Astrocyte of the cerebellum (primary cell): ENCODE measurements at places on chromosomes 7 and 10.

- no peak for DNase-seq
These were observed 201.6 kb downstream of the TAX1BP1 start for GRCh38 chr7:27941522-27941921.

GRCh38 chr10:76175533-76176165 lies 744.2 kb downstream of the LRMDA start:
- no peak for DNase-seq

DNA sequence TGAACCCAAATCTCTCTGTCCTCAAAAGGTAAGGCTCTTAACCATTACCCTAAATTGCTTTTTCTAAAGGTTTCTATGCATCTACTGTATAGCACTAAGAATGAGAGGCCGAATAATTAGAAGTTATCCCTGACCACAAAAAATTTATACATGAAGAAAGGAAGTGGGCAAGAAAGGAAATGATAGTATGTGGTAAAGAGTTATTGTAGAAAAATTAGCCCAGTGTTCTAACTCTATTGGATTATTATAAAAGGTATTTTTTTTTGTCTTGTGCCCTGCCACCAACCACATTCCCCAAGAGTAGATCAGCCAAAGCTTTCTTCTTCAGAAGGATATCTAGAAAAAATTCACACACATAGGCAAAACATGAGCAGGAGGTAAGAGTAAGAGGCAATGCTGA lies 45.4 kb downstream of the DKK1 start:
- DNase-seq, result no peak

GRCh38 chr7:134750083-134751062 lies 29.1 kb upstream of the CALD1 start:
- DNase-seq, result no peak

- no peak for DNase-seq
These were observed 2.1 kb downstream of the ADD3 start for GRCh38 chr10:110009736-110010475.

- DNase-seq, result no peak
These were observed 6.9 kb upstream of the CAV2 start for GRCh38 chr7:116492654-116493109.

- peak; percentile 92 for DNase-seq
These were observed 21.0 kb upstream of the LRRC17 start for GRCh38 chr7:102891693-102892261.

GRCh38 chr7:30923009-30923773 lies 11.5 kb downstream of the AQP1 start:
- no peak for DNase-seq

DNA sequence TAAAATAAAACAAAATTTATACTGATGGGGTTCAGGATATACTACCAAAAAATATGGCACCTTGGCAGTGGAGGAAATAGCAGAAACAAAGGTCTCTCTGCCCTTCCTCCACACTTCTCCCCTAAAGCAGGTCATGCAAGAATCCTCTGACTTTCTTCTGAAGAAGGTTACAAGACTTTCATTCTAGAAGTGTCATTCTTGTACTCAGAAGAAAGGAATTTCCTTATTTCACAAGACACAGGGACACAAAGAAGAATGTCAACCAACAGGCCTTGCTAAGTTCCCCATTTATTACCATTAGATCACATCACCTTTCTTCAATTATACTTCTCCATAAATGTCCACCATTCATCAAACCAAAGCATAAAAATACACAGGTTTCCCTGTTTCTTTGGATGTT lies 470.2 kb downstream of the PAXIP1 start:
- no peak for DNase-seq

- peak; percentile 40 for DNase-seq
These were observed 45.0 kb upstream of the STK17A start for GRCh38 chr7:43537765-43538403.

DNA sequence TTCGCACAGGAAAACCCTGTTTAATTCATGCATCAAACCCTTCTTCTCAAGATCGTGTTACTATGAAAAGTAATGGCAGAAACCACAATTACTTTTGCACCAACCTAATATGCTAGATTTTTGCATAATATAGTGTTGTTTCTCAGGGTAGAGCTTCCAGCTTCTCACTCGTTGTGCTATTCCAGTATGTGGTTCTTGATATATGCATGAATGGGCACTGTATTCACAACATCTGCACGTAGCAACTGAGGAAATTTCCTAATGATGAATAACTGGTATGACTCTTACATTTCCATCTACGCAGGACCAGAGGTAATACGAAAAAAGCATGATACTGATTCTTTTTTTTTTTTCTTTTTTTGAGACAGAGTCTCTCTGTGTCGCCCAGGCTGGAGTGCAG lies 326.6 kb upstream of the GALNT17 start:
- DNase-seq, result peak; percentile 27

- no peak for DNase-seq
These were observed 1.9 kb downstream of the COL1A2 start for GRCh38 chr7:94396596-94396995.

GRCh38 chr10:78868861-78869260 lies 199.9 kb upstream of the ZMIZ1 start:
- no peak for DNase-seq

GRCh38 chr10:97270523-97271154 lies 21.8 kb downstream of the ARHGAP19 start:
- DNase-seq, result no peak

GRCh38 chr10:121838149-121838548 lies 89.7 kb downstream of the ATE1 start:
- DNase-seq, result no peak

- DNase-seq, result no peak
These were observed 92.8 kb upstream of the TMEM168 start for GRCh38 chr7:112882991-112883390.

- no peak for DNase-seq
These were observed 102.0 kb upstream of the GLI3 start for GRCh38 chr7:42338916-42339540.

DNA sequence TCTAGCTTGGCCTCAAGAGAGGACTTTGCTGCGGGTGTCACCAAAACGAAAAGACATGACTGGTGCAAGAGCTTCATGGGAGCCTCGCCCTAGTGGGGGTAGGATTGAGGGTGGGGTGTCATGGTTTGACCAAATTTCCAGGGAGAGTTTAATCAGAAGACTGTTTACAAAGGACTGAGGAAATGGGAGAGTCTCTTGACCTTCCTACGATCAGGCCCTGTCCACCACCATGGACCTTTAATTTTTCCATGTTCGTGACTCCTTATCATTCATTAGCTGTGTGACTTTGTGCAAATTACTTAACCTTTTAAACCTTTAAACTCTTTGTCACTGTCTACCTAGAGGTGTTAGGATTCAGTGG lies 23.0 kb downstream of the AKR1E2 start:
- DNase-seq, result no peak

DNA sequence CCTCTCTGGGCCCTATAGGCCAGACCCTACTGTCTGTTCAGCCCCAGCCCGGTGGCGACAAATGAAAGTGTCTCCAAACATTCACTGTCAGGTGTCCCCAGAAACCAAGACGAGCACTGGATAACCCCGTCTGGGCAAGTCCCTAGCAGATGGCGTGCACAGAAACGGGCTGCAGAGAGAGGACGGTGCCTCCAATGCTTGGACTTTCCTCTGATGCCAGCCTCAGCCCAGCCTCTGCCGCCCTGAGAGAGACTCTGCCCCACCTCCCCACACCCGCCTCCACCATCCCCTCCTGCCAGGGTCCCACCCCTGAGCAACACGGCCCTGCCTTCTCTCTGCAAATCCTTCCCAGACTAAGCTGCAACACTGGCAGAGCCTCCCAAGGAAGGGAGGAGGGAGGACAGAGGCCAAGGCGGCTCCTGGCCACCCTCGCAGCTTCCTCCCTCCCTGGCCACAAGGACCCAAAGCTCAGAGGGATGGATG lies 7.4 kb upstream of the LFNG start:
- DNase-seq, result no peak

- no peak for DNase-seq
These were observed 34.8 kb upstream of the CARD11 start for GRCh38 chr7:3078514-3078913.

DNA sequence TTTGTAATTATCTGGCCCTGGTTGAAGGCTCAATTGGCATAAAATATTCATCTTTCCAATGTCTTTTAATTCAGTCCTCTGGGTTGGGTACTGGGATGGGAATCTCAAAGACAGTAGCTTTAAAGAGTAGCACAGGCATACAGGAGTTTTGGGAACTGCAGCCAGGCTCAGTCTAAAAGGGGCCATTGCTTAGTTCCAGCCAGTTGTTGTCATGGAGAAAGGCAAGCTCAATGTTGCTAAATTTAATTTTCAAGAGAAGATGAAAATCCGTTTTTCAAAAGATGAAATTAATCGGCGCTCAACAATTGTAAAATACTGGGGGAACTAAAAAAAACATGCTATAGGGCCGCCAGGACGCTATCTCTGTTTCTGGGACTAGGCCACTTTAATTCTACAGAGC lies 375.1 kb downstream of the PHTF2 start:
- no peak for DNase-seq

DNA sequence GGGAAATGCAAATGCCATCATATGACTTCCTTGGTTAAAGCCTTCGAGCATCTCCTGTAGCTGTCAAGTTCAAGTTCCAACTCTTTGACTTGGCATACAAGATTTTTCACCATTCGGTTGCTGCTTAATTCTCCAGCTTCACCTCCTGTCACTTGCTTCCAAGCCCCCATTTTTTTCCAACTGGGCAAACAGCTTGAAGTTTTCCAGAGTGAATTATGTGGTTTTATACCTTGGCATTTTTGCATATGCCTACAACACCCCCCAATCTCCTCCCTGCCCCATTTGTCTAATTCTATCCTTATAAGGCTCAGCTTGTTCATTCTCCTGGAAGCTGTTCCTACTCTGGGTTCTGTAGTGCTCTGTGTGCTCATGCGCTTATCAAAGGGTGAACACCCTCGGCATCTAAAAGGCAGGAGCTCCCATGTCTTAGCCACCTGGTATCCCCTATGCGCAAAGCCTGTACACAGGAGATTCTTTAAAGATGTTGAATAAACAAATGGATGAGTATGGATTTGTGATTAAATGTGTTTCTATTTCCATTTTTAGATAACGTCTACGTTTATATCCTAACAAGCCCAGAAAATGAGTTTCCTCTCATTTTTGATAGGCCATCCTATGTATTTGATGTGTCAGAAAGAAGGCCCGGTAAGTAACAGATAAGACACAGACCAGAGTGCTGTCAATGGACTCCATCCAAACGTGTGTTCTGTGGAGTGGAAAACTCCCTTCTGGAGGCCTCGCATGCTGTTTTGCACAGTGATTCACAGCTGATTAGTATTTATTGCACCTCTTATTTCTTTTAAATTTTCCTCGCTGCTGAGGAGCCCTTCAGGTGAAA lies 52.5 kb downstream of the CDHR3 start:
- DNase-seq, result no peak

DNA sequence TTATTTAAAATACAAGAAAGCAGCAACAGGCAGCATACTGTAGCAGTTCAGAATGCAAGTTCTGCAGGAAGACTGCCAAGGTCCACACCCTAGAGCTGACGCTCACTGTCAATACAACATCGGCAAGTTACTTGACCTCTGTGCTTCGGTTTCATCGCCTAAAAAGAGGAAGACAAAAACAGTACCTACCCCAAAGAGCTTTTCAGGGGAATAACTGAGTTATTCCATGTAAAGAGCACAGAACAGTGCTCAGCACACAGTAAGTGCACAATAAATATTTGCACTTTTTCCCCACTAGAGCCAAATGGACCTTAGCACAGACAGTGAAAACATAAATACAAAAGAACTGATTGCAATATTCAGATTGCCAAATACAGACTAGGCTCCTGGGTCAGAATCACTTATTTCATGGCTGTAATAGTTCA lies 88.6 kb downstream of the USP6NL start:
- no peak for DNase-seq

DNA sequence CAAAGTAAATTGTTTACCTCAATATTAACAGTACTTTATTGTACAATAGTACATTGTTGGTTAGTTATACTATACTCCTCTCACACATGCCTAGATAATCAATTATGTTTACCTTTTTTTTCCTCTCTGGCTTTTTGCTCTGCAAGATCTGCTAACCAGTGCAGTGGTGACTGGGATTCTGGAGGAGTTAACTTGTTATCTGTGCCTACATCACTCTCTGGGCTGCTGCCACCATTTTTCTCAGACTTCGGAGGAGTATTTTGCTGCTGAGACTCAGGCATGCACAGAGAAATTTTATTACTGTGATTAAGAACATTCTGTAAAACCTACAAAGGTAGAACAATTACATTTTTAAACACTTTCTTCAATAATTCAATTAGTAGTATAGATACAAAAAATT lies 59.7 kb downstream of the NRBF2 start:
- DNase-seq, result no peak

DNA sequence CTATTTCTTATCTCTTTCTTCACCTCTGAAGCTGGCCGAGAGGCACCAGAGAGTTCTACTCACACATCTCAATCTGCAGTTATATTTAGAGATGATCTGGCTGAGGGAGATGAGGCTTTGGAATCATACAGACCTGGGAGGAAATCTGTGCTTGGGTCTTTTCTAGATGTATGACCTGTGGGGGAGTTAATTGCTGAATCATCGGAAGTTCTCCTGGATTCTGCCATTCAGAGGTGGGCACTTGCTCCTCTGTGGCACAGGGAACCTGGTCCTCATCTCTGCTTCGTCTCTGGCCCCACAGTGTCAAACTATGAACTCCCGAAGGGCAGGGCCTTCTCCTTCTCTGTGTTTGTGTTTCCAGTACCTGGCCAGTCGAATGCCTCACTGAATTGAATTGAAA lies 52.5 kb downstream of the BLNK start:
- no peak for DNase-seq

- DNase-seq, result peak; percentile 43
These were observed 204.6 kb downstream of the ARHGAP21 start for GRCh38 chr10:24518981-24519597.

DNA sequence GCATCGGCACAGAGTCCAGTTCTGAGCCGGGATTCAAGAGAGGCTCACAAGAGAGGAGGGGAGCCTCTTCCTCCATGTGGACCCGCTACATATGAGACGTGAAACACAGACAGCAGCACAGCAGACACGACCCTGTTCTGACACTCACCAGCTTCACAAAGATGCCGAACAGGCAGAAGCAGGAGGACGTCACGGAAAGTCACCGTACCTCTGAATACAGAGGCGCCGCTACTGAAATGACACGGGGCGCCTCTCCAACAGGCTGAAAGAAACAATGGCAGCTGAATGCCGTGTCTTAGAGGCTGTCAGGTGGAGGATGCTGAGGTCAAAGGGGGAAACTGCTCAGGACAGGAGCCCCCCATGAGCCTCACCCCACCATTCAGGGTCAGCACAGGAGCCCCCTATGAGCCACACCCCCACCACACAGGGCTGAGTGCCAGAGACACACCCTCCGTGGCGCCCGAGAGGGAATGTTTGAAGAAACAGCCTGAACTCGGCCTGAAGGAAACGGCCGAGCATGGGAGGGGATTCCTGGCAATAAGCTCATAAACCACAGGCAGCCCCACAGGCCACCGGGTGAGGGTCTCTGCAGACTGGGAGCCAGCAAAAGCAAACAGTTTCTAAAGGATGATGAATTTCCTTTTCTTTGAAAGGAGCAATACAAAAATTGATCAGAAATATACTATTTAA lies 510.3 kb downstream of the PTPRN2 start:
- no peak for DNase-seq

DNA sequence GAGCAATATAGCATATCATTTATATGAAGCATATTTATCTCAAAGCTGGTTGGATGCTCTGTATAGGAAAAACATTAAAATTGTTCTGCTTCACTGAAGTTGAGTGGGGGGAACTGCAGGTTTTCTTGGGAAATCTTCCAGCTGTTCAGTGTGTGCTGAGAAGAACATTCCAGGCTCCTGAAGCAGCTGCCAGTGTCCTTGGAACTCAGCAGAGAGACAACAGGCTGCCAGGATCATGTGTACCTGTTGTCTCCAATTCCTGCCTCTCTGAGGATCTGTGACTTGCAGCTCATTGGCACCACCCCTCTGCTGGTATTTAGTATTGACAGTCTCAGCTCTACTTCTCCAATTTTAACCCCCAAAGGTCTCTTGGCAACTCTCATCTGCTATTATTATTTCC lies 42.3 kb upstream of the PRKG1 start:
- DNase-seq, result no peak
